ENCODE measurements at places on chromosomes 1 and 21.

DNA sequence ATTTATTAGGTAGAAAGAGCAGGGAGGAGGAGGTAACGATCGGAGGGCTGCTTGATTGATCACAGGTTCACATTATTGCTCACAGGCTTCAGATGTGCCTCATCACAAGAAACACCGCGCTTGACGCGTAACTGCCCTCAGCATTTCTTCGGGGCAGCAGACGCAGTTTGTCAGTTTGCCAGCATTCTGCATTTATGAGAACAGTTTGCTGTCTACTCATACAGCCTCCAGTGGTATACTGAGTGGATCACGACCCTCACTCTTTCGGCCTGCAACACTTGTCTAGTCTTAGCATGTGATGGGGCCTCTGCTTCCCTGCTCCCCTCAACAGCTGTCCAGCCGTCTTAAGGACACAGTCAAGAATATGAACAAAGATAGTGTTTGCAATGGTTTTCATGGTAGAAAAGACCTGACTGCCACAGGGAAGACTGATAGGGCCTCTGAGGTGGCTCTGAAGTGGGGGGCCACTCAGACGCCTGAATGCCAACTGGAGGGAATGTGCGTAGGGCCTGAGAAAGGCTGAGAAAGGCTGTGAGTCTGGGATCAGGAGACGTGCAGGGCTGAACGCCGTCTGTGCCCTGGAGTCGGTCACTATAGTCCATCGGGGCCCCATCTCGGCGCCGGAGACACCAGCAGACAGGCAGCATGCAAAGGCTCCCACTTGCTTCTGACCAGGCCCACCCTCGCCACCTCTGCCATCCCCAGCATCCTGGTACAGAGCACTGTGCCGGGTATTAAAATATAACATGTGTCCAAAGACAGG lies 45.0 kb downstream of the UBE2G2 start:
- DNase-seq: no peak

DNA sequence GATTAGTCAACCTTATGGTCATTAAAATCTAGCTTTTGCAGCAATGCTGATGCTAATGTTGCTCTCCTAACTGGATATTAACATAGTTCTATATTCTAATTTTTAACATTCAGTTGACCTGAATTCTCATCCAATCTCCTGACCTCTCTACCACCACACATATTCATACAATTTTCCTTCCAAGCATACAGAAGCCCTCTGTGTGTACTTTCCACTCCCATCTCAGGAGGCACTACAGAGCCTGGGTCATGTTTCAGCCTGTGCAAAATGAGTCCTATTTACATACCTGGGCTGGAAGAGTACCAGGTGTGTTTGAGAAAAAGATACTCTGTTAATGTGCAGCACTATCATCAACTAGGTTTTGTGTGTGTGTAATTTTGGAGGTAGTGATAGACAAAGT lies 486.3 kb downstream of the NEGR1 start:
- DNase-seq: no peak

DNA sequence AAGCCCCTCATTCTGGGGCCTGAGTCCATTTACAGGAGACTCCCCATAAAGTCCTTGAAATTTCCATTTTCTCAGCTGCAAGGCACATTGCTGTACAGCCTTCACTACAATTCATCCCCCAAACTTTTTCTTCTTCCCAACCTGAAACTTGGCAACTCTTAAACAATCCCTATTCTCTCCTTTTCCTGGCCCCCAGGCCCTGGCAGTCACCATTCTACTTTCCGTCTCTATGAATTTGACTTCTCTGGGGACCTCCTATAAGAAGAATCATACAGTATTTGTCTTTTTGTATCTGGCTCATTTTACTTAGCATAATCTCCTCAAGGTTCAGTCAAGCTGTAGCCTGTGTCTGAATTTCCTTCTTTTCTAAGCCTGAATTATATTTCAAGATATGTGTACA lies 332.9 kb downstream of the PCP4 start:
- peak; percentile 50 for DNase-seq

DNA sequence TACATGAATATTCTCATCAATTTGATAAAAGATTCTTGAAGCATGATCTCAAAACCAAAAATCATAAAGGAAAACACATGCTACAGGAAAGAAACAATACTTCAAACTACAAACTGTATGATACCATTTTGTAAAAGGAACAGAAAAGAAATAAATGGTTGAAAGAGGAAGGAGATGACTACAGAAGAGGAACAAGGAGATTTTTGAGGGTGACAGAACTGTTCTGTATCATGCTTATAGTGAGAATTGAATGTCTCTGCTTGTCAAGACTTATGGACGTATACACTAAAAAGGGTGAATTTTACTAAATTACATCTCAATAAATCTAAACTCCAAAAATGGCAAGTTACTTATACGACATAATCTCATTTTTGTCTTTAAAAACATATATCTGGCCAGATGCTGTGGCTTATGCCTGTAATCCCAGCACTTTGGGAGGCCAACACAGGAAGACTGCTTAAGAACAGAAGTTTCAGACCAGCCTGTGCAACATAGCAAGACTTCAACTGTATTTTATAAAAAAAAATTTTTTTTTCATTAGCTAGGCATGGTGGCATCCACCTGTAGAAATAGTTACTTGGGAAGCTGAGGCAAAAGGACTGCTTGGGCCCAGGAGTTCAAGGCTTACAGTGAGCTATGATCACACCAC lies 125.4 kb downstream of the EIF4G3 start:
- DNase-seq: no peak

GRCh38 chr1:75980972-75981897 lies 49.0 kb upstream of the ASB17 start:
- DNase-seq: no peak

- DNase-seq: no peak
These were observed 3.8 kb upstream of the B3GALT2 start for GRCh38 chr1:193190096-193190744.

- DNase-seq: no peak
These were observed 395.7 kb downstream of the BRINP2 start for GRCh38 chr1:177566495-177566894.

DNA sequence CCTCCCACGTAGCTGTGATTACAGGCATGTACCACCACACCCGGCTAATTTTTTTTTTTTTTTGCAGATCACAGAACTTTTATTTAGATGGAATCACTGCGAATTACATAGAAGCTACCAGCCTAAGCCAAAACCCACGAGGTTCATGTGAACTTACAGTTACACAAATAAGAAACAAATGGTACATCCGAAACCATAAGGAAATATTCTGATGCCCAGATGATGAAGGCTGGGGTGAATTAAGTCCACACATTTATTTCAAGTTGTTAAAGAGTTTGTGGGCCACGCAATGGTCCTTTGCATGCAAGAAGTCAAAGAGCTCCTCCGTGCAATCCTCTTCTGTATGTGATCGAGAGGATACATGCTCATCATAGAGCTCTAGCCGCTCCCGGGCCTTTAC lies 328 bp downstream of the UQCRHL start:
- no peak for DNase-seq

DNA sequence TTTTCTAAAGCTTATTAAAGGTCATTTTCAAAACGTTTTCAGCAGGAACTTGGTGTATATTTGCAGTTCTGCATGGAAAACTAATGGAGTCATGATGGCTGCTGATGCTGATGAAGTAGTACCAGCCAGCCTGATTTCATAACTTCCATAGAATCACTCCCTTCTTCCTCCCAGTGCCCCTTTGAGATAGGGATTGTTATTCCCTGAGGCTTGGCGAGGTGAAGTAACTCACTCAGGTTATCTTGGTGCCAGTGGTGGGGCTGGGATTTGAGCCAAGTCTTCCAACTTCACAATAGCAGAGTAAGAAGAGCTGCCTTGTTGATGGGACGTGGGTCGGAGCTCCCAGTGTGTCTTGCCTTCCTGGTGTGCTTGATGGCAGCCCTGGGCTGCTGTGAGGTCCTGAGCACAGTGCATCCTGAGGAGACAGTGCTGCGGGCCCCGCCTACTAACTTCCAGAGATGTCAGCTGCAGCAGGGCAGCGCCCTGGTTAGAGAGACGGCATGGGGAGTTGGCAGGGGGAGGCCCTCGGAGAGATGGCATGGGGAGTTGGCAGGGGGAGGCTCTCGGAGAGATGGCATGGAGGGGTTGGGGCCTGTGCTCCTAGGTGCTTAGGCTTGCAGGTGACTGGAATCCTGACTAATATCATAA lies 92.6 kb downstream of the PCBP3 start:
- no peak for DNase-seq

Data from right hindlimb (tissue), 1 donor.